GOT3 (cell line): ENCODE measurements at places on chromosomes 5 and 9.

- DNase-seq: no peak
Observed at GRCh38 chr5:112878760-112879159, 17.7 kb downstream of the SRP19 start.

DNA sequence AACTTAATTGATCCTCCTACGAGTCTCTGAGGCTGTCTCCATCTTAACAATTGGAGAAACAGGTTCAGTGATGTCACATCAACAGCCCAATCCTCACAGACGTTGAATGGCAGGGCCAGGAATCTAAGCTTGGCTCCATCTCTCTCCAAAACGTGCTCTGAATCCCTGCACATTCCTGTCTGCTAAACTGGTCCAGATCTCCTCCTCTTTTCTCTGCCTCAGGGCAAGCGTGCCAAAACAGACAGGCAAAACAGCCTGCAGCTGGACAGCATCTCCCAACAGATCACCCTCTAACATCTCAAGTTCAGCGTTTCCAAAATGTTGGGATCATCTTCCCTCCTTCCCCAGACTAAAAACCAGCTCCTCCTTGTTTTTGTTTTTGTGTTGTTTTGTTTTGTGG lies 6.6 kb downstream of the FBP1 start:
- no peak for DNase-seq

- DNase-seq: no peak
Observed at GRCh38 chr9:12640016-12640587, 53.1 kb upstream of the TYRP1 start.

DNA sequence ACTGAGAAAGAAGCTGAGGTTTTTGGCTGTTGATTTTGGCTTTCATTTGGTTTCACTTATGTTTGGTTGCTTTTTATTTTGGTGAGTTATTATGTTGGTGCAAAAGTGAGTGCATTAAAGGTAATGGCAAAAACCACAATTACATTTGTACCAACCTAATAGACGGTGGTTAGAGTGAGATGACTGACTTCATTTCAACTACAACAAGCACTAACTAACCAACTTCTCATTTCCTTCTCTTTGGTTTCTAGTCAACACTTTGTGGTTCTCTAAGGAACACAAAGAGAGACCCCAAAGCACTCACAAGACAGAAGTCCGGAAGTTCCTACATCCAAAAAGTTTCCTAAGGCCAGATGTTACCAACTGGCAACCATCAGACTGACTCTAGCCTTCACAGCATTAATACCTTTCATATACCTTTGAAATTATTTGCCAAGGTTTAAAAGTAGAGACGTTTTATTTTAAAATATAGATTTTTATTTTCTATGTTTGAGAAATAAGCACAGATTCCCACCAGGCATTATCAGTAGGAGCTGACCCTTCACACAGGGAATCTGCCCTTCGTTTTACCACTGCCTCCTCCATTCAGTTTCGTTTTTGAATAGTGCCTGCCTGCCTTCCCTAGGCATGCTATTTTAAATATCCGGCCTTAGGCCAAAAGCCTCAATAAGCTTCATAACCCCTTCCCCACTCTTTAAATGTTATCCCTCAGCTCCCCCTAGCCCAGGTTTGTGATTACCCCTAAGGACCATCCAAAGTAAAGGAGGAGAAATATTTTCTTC lies 301.1 kb upstream of the PTGER4 start:
- DNase-seq: no peak

DNA sequence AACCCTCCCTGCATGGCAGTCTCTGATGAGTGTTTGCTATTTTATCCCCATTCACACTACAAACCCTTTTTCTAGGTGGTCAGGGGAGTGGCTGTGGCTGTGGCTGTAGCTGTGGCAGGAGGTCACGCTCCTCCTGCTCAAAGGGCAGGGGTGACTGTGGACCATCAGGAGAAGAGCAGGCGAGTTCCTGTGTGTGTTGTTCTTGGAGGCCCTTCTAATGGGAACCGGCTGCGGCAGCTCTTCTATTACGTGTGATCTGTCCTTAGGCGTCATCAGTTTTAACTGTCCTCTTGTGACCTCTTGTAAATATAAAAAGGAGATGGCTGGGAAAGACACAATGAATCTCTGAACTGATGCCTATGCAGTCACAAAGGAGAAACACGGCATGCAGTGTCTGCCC lies 65.1 kb downstream of the ANKH start:
- DNase-seq: peak; percentile 12

DNA sequence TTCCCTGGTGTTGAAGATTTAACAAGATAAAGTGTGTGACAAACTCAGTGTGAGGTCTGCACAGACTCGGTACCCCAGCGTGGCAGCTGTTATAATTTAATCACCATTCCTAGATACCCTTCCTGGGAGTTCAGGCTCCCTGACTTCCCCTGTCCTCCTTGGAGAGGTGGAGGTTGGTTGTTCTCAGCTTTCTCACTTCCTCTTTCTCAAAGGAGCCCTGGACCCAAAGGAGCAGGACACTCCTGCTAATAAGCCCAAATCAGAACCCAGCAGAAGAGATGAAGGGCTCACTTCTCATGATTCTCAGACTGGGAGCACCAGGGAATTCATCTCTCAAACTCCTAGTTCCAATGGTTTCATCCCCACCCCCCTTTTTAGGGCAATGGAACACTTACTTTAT lies 58.2 kb downstream of the GTF3C4 start:
- no peak for DNase-seq

GRCh38 chr9:108239696-108240321 lies 616.0 kb downstream of the ACTL7B start:
- no peak for DNase-seq

GRCh38 chr9:14031060-14031414 lies 282.9 kb downstream of the NFIB start:
- no peak for DNase-seq

GRCh38 chr9:117596678-117597077 lies 107.5 kb upstream of the TLR4 start:
- DNase-seq: no peak

DNA sequence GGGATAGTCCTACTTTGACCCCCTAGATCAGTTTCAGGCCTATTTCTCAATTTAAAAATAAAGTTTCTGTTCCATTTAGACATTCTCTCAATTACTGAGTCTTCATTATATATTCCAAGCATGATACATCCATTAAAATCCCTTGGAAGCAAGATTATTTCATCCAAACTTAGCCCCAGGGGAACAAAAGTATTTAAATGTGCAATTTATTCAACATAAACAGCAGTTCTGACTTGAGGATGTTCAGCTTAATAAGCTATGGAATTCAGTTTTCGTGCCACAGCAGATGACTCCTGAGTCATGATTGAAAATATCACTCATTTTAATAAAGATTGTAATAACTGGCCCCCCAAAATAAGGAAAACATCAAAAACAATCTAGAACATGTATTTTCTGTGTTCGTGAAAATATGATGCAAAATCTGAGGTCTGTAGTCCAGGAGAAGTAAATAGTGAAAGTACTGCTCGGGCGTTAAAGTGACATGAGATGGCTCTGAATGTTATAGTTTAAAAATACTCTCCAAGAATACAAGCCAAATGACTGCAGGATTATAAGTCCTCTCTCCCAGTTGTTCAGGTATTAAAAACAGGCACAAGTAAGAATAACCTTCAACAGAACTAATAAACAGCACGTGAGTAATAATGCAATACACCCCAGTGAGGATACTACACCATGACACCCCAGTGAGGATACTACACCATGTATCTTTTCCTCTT lies 67.1 kb downstream of the RETREG1 start:
- no peak for DNase-seq

DNA sequence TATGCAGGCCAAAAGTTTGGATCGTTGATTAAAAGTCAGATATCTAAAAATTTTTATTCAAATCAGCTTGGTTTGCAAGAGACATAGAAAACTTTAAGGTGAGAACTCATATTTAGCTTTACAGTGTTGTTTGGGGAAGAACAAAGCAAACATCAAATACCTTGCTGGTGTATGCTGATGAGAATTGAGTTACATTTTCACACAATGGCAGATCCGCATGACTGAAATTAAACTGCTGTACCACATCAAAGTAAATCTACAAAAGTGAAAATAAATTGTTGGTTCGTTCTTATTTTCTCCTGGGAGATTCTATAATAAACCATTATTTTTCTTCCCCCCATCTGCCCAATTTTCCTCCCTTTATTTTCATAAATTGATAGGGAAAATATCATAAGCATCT lies 198.2 kb upstream of the PCSK5 start:
- DNase-seq: no peak

- DNase-seq: no peak
Observed at GRCh38 chr5:169286572-169287300, 14.2 kb downstream of the SLIT3 start.

GRCh38 chr5:65760504-65761275 lies 38.7 kb downstream of the NLN start:
- DNase-seq: no peak
